HT-29 (cell line): ENCODE measurements at places on chromosomes 3 and 15. TPM values are rescaled to one million over a fixed set of nuclear protein-coding genes. Genes with fewer than 3 reads are reported as not detected.
A peak's percentile ranks its signal among the peaks of the same experiment; 100 is the strongest.

DNA sequence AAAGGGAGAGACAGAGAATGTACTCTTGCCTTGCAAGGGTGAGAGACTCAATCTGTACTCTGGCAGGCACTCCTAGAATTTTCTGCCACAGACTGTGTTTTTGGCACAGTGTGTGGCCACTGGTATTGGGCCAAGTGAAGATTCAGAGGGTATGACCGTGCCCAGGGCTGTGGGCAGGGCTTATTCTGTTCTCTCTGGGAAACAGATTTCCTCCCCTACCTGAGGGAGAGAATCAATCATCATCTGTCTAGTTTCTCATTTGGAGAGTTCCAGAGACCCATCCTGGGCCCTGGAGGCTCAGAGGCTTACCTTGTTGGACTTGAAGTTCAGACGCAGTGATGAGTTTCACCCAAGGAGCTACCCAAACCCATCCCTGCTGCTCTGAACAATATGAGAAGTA is 28.2 kb downstream of the CSTA start:
- no peak for DNase-seq

GRCh38 chr3:133477487-133477886 is 77.6 kb downstream of the BFSP2 start:
- DNase-seq, result no peak

DNA sequence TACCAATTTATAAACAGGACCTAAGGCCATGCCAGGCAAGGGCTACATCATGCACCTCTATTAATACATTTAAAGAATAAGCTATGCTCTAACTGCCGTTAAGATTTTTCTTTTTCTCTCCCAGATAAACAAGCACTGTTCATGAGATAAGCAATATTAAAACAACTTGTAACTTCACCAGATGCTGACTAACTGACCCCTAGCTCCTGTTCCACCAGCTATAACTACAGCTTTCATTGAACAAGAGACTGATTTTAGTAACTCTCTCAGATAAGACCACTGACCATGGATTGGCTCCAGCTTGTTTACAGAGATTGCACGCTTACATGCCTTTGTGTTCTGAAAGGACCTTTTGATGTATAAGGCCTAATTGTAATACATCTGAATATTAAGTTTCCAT is 540.7 kb upstream of the NECTIN3 start:
- DNase-seq, result no peak

DNA sequence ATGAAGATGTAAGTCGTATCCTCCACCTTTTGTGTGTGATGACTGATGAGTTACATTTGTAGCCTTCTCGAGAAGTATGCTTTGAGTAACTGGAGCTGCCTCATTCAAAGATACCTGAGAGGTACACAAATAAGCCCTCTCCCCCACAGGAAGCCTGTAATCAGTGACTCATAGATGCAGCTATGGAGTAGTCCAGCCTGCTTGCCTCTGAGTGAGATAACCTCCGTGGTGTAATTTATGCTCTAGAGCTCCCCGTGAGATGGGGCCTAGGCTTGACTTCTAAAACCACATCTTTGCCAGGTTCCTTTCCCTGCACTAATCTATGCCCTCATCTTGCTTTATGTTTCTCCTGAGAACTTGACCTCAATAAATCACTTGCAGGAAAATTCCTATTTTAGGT is 291.7 kb downstream of the SUCLG2 start:
- no peak for DNase-seq

DNA sequence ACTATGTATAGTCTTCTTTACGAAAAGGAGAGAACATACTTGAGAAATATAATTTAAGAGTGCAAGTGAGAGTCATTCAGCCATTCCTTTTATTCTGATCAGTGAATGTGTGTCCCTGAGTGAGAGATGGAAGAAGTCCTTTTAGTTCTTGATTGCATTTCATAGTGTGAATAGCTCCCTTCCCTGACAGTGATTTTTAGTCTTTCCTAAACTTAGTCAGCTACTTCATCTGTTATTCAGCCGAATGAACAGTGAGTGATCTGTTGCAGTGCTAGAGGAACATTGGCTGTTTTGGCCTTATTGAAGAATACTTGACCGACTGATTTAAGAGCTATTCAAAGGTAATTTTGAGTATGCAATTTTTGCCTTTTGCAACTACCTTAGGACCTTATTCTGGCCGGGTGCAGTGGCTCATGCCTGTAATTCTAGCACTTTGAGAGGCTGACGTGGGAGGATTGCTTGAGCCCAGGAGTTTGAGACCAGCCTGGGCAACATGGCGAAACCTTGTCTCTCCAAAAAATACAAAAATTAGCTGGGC is 45.5 kb downstream of the UBE2E2 start:
- no peak for DNase-seq

DNA sequence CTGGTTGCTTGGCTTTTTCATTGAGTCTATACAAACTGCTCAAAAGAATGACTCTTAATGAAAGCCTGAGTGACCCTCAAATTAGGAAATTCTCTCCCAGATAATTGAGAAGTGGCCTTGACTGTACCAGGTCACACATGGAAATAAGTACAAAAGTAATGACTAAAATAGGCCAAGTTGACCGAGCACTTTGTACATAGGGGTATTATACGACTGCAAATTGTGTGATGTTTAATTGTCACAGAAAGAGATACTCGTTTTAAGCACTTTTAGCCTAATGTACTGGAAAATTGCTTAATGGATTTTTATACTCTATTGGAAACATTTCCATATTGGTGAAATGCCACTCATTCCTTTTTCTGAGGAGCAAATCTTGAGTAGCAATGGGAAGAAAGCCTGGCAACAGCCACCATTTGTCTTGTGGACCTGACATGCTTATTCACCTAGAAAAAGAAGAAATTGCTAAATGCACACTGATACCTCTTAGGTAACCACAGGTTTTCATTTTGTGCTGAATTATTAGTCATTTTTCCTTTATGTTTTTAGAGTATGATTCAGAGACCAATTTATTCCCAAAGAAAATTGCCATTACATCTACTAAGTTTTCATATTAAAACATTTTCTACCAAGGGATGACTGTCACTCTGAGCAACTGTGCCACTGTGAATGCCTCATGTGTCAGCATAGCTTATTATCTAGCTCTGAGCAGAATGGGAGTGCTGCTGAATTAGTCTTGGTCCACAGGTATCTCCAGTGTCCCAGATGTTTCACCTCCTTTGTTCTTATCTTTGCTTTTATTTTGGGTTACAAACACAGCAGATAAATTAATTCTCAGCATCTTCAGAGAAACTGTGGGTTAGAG is 8.9 kb upstream of the PXK start:
- DNase-seq, result no peak

DNA sequence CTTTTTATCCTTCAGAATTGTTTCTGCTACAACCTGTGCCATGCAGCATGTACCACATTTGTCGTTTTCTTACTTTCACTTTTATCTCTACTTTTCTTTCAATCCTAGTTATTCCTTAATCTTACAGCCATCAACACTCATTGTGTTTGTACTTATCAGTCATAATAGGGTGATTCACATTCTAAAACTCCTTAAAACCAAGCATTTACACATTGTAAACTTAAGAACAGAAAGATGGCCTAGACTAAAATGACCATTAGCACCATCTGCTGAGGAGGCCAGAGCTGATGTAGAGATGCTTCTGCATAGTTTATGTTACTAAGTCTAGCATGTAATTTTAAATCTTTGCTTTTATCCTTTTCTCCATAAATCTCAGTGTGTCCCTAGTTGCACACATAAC is 25.5 kb downstream of the EIF2AK4 start:
- no peak for DNase-seq

- no peak for DNase-seq
These were observed 263.5 kb upstream of the TPRG1 start for GRCh38 chr3:188908002-188908850.

- DNase-seq, result no peak
These were observed 28.6 kb upstream of the SSUH2 start for GRCh38 chr3:8673083-8673737.

DNA sequence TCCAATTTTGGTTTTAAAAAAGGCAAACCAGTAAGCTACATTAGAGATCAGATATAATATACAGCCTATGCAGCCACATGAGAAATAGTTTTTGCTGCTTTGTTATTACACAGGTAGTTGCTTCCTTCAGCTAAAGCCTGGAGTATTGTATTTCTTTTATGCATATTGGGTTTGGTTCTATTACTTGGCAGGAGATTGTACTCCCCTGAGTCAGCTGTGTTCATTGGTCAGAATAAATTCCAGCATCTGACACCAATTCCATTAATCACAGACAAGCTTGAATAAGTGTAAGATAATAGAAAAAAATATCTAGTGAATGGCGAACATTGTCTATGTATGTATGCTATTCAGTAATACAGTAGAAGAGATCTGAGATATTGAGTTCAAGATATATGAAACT is 26.1 kb upstream of the ZCWPW2 start:
- no peak for DNase-seq

- no peak for DNase-seq
These were observed 27.0 kb downstream of the ADIPOQ start for GRCh38 chr3:186869253-186870100.

GRCh38 chr15:93036951-93037819 is 51.8 kb downstream of the RGMA start:
- peak; percentile 14 for DNase-seq

GRCh38 chr3:131223373-131224289 is 157.9 kb upstream of the NUDT16 start:
- DNase-seq, result no peak

DNA sequence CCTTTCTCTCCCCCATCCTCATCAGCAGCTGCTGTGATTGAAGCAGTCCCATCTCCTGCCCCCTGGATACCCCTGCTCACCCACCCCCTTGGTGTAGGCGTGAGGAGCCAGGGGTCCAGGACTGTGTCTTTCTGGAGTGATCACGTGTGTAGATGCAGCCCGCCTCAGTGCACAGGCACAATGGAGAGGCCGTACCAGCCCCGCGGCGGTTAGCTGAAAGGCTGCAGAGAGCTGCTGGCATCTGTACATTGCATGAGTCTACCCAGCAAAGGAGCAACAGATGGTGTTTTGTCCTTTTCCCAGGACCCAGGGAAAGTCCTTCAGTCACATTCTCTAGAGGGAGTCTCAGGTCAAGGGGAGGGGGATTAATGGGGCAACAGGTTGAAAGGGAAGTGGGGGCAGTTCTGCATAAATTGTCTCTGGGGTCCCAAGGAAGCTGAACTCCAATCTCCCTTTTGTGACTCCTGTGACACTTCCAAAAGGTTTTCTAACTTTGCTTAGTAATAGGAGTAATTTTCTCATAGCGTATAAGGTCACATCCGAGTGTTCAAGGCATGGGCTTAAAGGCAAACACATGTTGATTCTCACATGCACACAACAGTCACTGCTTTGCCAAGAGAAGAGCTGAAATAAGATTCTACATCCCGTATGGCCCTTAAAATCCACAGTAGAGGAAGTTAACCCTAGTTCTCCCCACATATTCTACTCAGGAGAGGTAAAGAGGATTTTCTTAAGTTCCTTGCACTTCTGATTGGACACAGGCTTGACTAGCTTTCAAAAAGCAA is 7.1 kb downstream of the CSPG5 start:
- no peak for DNase-seq

DNA sequence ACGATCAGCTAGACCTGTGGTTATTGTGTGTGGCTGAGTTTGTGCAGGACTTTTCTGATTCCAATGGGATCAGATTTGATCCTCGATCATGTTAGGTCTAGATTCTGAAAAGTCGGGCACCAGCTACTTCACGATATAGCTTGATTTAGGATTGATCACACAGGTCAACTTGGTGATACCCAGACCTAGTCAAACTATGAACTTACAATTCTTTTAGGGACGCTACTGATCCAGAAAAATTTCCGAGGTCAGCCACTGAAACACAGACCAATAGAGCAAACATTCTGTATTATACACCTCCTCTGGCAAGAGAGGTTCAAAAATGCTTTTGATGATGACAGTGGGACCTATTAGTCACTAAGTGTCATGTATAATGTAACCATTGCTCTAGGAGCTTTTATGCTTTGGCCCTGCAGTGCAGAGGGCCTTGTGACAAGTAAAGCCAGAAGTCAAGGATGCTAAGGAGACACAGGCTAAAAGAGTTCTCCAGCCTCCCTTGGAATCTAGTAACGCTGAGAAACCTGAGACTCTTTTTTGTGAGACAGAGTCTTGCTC is 115.6 kb upstream of the MB21D2 start:
- DNase-seq, result no peak

- no peak for DNase-seq
These were observed 2.3 kb downstream of the PHLDB2 start for GRCh38 chr3:111861391-111861790.

GRCh38 chr3:181581656-181582055 is 130.1 kb upstream of the SOX2 start:
- DNase-seq, result no peak

GRCh38 chr15:68503791-68504680 is 72.1 kb upstream of the ITGA11 start:
- DNase-seq, result no peak

- DNase-seq, result no peak
These were observed 48.6 kb downstream of the RAP2B start for GRCh38 chr3:153210660-153211059.

DNA sequence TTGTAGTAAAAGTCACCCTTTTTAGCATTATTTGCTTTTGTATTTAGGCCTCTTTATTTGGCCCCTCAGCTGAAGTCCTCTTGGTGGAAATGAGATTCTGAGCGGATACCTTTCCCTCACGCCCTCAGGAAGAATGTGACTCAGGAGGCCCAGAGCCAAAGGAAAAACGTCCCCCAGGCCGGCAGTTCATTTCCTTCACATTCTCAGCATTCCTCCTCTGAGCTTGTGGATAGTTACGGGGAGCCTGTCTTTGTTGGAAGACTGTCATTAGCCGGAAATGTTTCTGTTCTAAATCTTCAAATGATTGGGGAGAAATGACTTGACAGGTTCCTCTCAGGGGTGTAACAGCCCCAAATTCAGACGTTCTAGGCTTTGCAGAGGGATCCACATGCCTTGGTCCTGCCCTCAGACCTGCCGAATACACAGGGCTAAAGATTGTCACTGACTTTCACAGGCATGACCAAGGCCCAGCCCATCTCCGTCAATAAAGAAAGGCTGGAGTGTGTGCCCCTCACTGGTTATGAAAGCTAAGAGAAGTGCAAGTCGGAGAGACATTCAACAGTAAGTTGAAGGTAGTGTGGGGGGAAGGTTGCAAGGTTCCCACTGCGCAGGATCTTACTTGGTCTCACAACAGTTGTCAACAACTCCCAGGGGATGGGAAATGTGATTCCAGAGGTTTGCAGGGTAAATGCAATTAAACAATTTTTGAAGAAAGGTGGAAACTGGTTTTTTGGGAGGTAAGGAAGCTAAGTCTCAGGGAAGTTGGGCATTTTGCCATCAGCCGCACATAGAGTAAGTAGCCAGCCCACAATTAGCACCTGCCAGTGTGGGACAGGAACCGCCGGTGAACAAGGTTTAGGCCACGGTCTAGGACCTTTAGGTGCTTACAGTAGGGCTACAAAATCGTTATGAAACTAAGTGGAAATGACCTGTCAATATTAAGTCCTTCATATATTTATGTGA is 39.7 kb upstream of the MYZAP start:
- peak; percentile 68 for DNase-seq

GRCh38 chr3:116669576-116669975 is 40.0 kb upstream of the TUSC7 start:
- no peak for DNase-seq

The TIMP4 gene
- total RNA-seq, result 2.7 and 3.8 TPM in 2 replicates

The ASB14 gene
- not detected in 2 replicates for total RNA-seq

The NANOGP8 gene
- not detected in 2 replicates for total RNA-seq

The LRRIQ4 gene
- total RNA-seq, result not detected in 2 replicates

The TTC14 gene
- total RNA-seq, result 12.8 and 13.1 TPM in 2 replicates

The TUSC7 gene
- total RNA-seq, result not detected in 2 replicates
